ENCODE measurements at places on chromosomes 11 and 22.

DNA sequence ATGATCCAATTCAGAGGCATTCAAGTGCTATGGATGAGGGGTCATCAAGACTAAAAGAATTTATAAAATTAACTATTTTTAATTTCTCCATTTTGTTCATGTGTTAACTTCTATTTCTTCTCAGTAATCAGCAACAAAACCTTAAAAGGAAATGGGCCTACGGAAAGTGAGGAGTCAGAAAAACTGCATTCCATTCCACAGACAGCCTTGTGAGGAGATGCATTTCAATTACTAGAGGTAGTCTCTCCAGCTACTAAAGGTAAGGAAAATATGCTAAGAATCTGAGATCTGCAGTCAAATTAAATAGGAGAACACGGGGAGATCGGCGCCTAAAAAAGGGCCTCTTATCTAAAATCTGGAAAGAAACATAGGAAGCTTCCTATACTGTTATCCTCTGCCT lies 661.7 kb downstream of the DLG2 start:
- DNase-seq, result no peak

DNA sequence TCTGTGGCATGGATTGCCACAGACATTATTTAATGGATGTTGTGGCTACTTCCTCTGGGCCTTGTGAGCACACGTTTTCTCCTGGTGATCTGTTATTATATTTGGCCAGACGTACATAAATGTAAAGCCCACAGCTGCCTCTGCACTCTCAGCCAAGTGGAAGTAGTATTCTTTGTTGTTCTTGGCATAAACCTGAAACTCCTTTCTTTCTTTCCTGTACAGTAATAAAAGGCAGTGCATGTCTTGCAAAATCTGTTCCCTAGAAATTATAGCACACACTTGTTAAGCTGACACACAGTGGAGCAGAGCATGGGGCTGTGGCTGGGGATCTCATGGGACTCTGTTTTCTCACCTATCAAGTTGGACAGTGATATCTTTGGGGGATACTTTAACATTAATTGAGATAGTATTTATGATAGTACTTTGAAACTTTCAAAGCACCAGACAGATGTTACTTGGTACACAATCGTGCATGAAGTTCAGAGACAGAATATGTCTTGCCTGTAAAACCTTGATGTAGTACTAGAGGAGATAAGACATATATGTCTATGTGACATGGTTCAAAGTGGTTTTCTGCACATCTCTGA lies 20.9 kb downstream of the PANX1 start:
- no peak for DNase-seq

DNA sequence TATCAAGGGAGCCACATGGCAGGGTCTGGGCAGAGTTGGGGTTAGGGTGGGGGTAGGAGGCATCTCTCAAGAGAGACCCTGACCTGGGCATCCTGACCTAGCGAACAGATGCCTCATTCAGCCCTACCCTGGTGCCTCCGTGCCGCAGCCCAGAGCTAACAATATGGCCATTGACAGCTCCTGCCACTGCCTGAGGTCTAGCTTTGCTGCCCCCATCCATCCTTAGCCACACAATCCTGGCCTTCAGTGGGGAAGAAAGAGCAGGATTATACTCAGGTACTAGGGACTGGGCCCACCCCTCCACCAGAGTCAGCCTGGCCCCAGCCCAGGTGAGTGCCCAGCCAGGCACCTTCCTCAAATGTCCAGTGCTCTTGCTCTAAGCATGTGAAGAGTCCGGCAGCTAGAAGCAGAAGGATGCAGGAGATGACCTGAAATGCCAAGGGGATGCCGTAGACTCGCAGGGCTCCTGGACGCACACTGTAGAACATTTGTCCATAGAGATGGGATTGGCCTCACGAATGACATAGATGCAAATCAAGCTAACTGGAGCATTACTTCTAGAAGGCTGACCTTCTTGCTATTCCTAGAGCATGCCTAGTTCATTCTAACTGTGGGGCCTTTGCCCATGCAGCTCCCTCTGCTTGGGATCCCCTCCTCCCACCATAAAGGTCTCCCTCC lies 13.3 kb upstream of the SERPINH1 start:
- no peak for DNase-seq

GRCh38 chr11:63914896-63915691 lies 1.9 kb downstream of the RCOR2 start:
- DNase-seq, result no peak

DNA sequence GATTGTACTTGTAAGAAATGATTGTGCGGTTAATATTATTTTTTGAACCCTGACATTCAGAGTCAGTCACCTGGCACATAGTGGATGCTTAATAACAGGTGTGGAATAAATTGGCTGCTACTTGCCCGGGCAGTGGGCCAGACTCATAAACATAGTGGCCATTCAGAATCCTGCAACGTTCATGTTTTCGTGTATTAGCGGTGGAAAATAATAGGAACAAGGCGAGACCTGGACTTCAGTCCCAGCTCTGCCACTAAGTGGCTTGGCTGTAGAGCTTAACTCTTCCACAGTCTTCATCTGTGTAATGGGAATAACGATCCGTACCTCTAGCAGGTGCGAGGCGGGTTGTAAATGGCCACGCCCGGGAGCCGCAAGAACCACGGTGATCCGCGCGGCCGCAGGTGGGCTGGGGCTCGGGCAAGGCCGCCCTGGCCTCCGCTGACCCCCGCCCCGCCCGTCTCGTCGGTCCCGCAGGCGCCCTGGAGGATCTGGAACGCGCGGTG lies 761 bp upstream of the TMEM25 start:
- no peak for DNase-seq

DNA sequence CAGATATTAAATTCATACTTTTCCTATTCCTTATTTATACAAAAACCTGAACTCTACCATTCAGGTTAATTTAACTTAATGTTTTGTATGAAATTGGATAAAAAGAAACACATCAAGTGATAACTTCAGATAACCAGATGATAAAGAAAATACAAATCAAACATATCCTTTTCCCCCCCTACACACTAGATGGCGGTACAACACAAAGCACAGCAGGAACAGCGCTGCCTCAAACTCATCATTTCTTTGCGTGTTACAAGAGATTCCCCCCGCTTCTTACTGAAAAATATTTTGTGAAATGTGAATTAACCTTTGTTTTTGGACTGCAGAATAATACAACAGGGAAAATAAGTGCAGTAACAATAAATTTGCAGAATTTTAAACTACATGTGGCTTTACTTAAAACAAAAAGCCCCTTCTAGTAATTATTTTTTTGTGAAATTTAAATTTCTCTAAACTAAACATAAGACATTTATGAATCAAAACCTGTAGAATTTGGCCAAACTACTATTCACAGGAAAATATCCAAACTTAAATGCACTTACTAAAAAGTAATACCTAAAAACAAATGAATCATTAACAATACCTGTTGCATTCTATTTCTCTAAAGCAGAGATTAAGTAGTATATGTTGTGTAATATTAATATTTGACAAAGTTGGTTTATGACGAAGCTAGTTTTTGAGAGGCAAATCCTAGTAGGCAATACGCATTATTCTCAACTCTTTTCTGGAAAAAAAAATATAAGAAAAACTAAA lies 74.4 kb downstream of the ARHGAP32 start:
- DNase-seq, result no peak

DNA sequence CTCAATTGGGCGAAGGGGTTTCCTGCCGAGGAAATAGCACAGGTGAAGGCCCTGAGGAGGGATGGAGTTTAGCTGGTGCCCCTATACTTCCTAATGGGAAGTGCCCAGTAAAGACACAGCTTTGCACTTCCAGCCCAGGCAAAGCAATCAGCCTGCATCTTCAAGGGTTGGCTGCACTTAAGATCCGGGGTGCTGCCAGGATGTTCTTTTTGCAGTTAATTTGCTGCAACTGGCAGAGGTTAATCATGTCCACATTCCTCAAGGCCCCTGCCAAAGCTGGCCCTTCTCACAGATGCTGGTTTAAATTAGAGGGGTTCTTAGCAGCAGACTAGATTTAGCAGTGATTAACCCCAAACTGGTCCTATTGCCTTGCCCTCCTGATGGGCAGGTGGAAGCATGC lies 137.7 kb upstream of the NAV2 start:
- no peak for DNase-seq

- DNase-seq, result no peak
Measured at GRCh38 chr11:70183483-70184176, 19.5 kb upstream of the FADD start.

GRCh38 chr11:62669420-62670161 lies 1.9 kb upstream of the UQCC3 start:
- no peak for DNase-seq

GRCh38 chr11:116678887-116679286 lies 93.9 kb downstream of the BUD13 start:
- DNase-seq, result no peak
